EL (cell line): ENCODE measurements at places on chromosomes 11 and 22.

- no peak for DNase-seq
Observed at GRCh38 chr11:7531011-7531410, 17.2 kb downstream of the PPFIBP2 start.

DNA sequence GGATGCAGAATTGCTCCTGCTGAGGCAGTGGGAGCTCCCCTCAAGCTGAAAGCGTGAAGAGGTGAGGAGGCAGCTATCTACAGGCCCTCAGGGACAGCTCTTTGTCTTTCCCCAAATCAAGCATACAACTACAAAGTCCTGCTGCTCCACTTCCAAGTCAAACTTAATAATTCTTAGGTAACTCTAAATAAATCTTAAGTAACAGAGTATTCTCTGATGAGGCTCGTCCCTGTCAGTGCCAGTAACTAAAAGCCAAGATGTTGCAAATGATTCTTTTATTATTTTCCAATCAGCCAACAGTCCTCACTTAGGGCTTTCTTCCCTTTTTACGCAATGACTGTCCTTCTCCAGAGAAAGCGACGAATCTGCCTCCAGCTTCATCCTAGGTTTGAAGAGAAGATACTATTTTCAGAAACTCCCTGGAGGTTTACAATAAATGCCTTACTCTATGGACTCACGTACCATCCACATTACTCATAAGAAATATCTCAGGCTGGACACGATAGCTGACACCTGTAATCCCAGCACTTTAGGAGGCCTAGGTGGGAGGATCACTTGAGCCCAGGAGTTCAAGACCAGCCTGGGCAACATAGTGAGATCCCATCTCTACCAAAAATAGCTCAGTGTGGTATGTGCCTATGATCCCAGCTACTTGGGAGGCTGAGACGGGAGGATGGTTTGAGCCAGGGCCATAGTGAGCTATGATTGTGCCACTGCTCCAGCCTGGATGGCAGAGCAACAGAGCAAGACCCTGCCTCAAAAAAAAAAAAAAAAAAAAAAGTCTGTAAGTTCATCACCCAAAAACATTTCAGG is 3.1 kb upstream of the C22orf39 start:
- DNase-seq, result no peak

- DNase-seq, result peak; percentile 67
Observed at GRCh38 chr22:20805972-20806471, 32.1 kb downstream of the SERPIND1 start.

DNA sequence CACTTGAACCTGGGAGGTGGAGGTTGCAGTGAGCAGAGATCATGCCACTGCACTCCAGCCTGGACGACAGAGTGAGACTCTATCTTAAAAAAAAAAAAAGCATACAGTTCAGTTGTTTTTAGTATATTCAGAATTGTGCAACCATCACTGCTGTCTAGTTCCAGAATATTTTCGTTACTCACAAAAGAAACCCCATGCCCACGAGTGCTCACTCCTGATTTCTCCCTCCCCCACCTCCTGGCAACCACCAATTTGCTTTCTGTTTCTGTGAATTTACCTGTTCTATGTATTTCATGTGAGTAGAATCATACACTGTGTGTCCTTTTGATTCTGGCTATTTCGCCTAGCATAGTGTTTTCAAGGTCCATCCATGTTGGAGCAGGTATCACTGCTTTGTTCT is 24.8 kb downstream of the PTPRJ start:
- no peak for DNase-seq

GRCh38 chr11:16117989-16118756 is 238.2 kb downstream of the SOX6 start:
- no peak for DNase-seq

GRCh38 chr22:37137903-37138665 is 11.6 kb downstream of the IL2RB start:
- no peak for DNase-seq

DNA sequence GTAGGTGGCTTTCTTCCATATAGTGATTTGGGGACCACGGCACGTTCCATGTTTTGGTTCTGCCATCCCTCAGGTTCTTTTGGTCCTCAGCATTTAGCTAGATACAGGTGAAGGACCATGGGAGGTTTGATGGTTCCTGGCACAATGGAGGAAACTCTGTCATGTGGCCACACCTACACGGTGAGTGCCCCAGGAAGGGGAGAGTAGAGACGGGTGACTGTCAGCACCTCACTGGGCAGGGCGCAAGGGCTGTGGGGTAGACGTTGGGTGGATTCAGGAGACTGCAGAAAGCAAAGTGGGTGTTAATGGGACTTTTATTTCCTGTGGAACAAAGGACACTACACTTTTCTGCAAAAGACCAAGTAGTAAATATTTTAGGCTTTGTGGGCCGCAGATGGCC is 73.4 kb downstream of the PPP6R3 start:
- no peak for DNase-seq

DNA sequence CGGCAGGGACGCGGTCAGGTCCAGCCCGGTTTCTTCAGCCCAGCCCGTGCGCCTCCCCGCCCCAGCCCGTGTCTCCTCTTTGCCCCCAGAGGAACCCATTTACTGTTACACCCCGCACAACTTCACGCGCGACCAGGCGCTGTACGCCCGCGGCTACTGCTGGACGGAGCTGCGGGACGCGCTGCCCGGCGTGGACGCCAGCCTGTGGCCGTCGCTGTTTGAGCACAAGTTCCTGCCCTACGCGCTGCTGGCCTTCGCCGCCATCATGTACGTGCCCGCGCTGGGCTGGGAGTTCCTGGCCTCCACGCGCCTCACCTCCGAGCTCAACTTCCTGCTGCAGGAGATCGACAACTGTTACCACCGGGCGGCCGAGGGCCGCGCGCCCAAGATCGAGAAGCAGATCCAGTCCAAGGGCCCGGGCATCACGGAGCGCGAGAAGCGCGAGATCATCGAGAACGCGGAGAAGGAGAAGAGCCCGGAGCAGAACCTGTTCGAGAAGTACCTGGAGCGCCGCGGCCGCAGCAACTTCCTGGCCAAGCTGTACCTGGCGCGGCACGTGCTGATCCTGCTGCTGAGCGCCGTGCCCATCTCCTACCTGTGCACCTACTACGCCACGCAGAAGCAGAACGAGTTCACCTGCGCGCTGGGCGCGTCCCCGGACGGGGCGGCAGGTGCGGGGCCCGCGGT is 6.5 kb downstream of the PANX2 start:
- no peak for DNase-seq

DNA sequence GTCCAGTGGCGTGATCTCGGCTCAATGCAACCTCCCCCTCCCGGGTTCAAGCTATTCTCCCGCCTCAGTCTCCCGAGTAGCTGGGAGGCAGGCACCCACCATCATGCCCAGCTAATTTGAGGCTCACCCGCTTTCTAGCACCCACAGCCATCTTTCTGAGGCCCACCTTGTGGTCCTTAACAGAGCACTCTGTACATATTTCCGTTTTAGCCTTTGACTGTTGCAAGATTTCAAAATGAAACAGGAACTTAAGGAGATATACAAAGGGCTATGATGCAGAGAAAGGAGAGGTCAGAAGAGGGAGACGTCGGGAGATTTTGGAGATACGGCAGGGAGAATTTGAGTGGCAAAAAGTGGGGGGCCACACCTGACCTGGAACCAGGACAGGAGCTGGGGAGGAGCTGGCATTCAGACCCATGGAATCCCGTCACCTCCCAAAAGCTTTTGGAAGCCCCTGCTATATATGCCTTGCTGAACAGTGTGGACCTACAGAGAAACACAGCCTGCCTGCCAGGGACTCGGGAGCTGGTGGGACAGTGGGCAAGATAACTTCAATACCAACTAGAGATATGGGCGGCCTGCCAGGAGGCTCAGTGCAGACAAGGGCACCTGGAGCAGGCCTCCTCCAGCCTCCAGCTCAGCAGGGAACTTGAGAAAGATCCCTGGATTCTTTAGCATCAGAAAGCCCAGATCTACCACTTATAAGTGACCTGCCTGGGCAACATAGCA is 8.0 kb upstream of the CLCF1 start:
- DNase-seq, result no peak

DNA sequence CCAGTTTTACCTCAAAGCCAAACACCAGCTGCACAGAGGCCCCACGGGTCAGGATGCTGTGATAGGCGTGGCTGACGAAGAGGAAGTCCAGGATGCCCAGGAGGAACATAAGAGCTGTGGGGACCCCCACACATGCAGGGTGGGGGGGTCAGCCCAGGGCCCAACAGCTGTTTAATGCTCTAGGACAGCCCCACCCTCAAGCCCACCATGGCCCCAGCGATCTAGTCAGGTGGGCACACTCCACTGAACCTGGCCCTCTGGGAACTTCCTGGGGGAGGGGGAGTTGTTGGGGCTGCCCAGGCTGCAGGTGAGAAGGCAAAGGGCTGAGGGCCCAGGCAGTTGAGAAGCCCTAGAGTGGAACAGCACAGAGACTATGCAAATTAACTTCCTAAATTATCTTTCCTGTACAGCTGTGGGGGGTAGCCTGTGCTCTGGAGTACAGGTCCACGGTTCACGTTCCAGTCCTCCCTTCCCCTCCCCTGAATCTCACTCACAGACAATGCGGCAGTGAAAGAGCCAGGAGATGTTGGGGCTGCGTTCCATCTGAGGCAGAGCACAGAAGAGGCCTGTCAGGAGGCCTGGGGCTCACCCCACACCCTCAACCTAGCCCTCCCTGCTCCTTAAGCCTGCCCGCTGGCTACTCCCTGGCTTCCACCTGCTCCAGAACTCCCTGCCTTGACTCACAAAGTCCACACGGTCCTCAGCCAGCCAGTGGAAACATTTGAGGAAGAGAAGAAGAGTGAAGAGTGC is 1.9 kb downstream of the SYVN1 start:
- DNase-seq, result no peak
